ENCODE measurements at places on chromosomes 2 and 18.
A peak's percentile ranks its signal among the peaks of the same experiment; 100 is the strongest.

DNA sequence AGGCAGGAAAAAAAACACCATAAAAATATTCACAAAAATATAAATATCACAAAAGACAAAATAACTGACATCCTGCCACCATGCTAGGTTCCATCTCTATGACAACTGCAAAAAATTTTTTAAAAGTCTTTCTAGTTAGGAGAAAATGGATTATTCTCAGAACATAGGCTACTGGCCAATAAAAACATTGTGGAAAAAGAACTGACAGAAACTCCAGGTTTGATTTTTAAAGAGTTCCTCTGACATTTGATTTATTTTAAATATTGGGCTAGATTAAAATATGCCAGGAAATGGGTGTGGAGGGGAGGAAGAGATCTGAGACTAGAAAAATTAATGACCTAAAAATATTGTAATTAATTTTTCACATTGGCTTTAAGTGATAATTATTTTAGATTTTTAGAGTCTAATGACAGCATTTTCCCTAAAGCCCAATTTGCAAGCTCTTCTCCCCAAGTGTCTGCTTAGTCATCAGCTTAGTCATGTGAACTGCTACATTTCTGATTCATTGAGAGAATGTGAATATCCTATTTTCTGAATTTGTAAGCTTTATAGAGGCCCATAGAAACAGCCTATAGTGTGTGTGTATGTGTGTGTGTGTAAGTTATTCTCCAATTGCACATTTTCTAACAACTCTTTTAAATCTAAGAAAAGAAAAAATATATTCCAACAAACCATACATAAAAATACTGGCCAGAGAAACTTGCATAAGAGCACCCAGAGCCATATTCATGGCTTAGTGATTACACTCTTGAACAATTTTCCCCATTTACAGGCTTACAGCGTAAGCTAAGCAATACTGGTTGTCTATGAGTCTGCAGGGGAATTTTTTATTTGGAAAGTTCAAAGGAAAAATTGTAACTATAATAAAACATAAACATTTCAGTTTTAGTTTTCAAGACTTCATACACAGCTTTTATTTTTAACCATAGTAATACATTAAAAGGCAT is 48.4 kb downstream of the TMEFF2 start:
- no peak for DNase-seq

DNA sequence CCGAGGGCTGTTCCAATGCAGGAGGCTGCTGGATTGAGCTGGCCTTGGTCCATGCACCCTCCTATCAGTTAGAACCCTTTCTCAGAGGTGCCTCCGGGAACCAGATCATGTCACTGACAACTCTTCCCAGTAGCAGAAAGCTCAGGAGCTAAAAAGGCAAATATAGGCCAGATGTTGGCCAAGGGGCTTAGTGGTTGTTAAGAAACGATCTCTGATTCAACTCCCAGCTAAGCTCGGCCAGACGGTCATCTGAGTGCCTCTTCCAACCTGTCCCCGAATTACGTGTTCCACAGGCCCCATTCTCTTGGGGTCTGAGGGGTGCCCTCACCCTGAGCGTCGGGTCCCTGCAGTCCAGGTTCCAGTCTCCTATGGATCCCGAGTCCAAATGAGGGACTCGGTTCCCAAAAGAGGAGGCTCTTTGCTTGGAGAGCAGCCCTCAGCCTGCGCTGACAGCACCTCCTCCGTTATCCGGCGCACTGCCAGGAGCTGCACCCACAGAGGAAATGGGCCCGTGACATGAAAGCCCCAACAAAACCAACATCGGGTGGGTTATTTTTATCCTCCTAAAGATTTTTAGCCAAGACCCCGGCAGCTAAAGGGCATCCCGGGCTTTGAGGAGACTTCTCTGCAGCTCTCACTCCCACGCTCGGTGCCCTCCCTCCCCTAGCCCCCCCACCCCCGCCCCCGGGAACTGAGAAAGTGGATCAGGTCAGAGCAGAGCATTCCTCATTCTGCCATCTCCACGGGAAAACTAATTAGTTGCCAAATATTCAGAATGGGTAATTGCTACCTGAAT is 106.6 kb upstream of the ID2 start:
- peak; percentile 41 for DNase-seq

- DNase-seq = peak; percentile 41
These were observed 5.6 kb upstream of the IMP4 start for GRCh38 chr2:130336877-130337734.

- DNase-seq = peak; percentile 29
These were observed at the start of gene UNC80 for GRCh38 chr2:209771474-209772289. TSS of gene UNC80 (plus strand) at chr2:209771832. CDS start at chr2:209772073, 241 bp downstream.

- no peak for DNase-seq
These were observed 84.8 kb downstream of the OSBPL6 start for GRCh38 chr2:178279142-178279541.

- DNase-seq = no peak
These were observed 27.8 kb downstream of the ANKRD62 start for GRCh38 chr18:12121175-12122042.

GRCh38 chr2:75170889-75171288 is 28.4 kb downstream of the TACR1 start:
- no peak for DNase-seq

DNA sequence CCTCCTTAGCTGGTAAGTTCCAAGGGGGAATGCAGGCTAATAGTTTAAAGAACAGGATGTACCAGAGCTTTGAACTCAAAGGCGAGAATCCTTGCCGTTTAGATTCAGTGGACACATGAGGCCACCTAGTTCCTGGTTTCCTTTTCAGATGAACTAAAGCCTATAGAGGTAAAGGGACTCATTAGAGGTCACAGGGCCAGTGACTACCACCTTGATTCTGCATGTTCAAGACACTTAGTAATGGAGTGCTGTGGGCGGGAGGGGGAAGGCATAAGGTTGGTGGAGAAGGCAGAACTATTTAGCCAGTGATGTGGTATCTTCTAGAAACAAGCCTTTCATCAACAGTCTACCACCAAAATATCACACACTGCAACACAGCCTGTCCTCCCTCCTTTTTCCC is 47.9 kb downstream of the ARHGEF33 start:
- no peak for DNase-seq

DNA sequence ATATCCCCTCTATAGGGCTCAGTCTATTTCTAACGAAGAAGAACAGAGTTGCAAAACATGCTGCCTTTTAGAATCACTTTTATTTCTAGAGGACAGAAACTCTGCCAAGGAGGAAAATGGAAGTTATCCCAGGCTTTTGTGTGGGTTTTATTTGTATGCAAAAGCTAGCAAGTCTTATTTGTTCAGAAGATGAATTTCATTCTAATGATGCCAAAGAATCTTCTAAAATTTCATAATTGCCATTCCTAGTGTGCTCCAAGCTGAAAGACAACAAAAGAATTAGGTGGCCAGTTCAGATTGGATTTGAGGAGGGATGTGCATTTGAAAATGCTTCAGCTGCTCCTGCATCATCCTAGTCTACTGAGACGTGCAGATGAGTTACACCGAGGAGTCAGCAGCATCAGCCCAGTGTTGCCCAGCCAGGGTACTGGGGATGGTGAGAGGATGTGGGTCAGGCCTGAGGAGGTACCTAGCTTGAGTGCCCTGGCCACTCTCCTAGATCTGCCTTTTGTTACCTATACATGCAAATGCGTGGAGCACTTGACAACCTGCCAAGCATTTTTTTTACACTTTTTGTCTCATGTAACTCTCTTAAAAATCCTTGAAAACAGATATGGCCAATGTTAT is 80.1 kb downstream of the KCNS3 start:
- DNase-seq = no peak

Measured in activated naive CD4-positive, alpha-beta T cell treated with anti-CD3 and anti-CD28 coated beads, Interleukin-2, amount 50 U/mL, for 72 hours (primary cell).